GM04504 (cell line): ENCODE measurements at places on chromosomes 1 and 21.

- DNase-seq: no peak
These were observed 117.6 kb downstream of the MRPL39 start for GRCh38 chr21:25489673-25490072.

DNA sequence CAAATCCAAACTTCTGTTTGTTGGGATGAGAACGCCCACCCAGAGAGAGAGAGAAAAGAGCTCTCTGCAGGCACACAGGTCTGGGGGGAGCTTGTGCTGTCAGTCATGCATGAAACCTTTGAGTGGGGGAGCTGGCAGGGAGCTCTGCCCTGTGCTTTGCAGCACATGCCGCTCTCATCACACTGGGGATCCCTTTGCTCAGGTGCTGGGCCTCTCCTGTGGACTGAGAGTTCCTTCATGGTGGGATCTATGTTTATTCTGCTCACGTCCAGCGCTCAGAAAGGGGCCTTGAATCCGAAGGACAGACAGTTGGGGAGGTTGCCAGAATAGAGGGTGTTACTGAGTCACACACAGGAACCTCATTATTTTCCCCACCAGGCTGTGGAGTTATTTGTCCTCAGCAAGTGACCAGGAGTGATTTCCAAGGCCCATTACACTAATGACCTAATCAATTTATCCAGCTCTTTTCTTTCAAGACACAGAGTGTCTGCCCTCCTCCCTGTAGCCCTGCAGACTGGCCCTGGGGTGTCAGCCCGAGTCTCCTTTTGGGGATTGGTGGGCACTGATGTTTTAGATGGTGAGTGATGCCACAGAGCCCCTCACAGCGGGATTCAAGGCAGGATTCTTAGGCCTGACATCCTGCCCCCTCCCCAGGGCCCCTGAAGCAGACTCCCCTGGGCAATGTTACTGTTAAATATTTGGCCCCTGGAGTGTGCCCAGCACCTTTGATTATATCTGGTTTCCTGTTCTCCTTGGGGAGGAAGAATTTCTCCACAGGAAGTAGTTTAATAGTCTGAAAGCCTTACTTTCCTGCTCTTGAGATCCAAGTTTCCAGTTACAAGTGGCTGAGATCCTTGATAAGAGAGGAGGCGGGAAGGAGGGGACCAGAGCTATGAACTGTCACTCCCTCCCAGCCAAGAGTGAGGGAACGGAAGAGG lies 22.3 kb downstream of the MYBPH start:
- no peak for DNase-seq

DNA sequence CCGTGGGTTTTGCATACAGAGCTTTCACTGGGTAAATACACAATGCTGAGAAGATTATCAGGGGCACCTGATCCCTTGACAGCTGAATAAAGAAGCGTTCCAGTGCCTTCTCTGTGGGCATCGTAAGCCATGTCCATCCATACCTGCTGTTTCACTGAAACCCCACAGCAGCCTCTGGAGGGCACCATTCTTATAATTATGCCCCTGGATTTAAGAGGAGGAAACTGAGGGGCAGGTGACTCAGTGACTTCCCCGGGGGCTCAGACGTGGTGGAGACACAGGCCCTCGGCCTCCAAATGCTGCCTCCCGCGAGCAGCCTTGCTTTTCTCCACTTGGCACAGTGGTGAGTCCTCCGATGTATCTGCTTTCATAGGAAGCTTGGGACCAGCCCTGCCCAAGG lies 56.7 kb downstream of the B3GALT5 start:
- no peak for DNase-seq

GRCh38 chr1:98698625-98699024 lies 37.1 kb downstream of the SNX7 start:
- DNase-seq: no peak

DNA sequence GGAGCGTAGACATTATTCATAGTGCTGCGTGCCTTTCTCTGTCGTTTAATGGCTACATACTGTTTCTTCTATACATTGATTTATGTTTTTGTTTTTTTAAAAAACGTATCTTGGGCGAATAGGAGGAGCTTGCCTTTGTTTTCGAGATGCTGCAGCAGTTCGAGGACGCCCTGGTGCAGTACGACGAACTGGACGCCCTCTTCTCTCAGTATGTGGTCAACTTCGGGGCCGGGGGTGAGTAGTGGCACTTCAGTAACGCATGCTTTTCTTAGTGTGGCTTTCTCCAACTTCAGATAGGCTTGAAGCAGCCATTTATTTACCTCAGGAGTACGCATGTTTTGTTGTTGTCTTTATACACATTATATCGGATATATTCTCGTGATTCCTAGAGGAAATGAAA lies 46.9 kb downstream of the TRAPPC10 start:
- no peak for DNase-seq

DNA sequence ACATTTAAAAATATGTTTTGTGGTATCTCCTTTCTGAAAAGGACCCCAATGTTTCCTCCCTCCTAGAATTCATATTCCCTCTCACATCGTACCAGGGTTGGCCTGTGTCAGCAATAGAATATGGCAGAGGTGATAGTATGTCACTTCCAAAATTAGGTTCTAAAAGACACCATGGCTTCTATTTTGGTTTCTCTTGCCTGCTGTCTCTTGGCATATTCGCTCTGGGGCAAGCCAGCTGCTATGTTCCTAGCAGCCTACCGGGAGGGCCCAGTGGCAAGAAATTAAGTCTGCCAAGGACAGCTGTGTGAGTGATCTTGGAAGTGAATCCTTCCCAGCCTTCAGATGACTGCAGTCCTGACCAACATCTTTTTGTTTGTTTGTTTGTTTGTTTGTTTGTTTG lies 92.9 kb upstream of the PPM1J start:
- no peak for DNase-seq

DNA sequence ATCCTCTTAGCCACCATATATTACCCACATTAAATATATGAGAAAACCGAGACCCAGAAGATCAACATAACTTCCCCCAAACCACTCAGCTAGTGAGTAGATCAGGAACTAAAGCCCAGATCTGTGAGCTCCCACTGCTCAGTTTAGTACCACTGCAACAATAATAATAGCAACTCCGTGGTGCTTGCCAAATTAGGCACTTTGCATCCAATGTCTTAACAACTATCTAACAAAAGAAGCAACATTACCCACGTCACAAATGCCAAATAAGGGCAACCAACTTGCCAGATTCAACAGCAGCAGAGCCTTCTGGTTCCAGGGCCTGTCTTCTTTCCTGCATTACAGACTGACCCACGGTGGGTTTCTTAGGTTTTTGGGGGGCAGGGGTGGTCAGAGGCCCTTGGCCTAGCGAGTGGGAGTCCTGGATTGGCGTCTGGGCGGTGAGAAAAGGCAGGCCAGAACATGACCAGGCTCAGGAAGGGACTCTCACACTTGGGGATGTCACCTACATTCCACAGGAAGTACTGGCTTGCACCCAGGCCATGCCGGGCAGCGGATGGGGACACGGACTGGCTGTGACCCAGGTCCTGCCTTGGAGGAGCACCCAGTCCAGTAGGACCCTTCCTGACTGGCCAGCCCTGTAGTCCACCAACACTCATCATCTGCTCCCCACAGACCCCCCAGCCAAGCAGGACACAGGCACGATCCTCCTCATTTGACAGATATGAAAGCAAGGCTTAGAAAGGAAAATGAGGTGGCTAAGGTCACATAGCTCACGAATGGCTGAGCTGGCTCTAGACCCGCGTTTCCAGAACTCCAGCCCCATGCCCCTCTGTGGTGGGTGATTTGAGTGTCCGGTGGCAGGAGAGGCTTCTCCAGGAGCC lies 4.6 kb downstream of the HCRTR1 start:
- no peak for DNase-seq

- peak; percentile 62 for DNase-seq
These were observed 75.0 kb downstream of the CLIC6 start for GRCh38 chr21:34743831-34744230.

DNA sequence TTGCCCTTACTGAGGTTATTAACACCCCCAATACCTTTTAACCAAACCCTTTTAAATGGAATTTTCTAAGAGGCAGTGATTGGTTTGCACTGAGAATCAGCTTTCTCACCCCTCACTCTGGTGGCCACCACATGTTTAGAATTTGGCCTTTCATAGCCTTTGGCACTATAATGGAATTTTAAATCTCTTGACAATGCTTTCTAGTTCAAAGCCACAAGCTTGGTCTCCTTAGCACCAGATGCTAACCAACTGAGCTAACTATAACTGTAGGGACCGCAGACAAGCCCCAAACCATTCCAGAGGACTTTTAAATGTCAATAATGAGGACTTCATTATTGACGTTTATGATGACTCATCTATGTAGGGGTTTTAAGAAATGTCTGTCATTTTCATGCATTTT lies 238.7 kb upstream of the SNX7 start:
- peak; percentile 52 for DNase-seq

DNA sequence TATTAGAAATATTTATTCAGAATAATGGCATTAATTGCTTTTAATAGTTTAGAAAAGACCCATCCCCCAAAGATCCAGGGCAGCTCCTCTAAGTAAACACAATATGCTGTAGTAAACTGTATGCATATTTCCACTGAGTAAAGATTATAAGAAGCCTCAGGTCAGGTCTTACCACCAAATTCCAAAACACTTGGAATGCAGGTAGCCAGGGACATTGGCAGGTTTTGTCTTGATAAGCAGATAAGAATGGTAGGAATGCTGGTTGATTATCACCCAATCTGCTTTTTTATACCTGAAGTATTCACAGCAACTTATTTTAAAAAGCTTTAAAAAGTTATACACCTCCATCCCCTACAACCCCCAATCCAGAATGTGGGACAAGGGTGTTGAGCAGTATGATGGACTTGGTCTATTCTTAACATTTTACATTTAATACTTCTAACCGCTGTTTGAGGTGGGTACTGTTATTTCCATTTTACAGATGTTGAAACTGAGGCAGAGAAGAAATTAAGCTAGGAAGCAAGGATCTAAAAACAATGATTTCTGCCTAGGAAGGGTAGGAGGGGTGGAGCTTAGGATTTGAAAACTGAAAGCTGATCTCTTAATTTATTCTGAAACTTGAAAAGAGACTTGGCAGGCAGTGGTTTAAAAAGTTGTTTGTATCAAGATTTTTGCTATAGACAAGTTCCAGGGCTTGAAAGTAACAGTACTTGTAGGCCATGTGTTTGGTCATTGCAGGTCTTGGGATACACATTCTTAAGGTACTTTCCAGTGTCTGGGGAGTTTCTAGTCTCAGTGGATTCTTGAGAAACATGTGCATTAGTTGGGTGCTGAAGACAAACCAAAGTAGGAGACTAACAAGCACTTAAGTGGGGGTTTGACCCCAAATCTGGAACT lies 15.6 kb upstream of the THEM4 start:
- DNase-seq: no peak

DNA sequence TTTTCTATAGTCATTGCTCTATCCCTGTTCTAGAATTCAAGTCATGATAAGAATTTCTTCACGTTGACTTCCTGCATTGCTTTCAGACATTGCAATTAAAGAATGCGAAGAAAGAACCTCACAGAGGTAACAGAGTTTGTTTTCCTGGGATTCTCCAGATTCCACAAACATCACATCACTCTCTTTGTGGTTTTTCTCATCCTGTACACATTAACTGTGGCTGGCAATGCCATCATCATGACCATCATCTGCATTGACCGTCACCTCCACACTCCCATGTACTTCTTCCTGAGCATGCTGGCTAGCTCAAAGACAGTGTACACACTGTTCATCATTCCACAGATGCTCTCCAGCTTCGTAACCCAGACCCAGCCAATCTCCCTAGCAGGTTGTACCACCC lies 10.6 kb downstream of the APCS start:
- peak; percentile 56 for DNase-seq

DNA sequence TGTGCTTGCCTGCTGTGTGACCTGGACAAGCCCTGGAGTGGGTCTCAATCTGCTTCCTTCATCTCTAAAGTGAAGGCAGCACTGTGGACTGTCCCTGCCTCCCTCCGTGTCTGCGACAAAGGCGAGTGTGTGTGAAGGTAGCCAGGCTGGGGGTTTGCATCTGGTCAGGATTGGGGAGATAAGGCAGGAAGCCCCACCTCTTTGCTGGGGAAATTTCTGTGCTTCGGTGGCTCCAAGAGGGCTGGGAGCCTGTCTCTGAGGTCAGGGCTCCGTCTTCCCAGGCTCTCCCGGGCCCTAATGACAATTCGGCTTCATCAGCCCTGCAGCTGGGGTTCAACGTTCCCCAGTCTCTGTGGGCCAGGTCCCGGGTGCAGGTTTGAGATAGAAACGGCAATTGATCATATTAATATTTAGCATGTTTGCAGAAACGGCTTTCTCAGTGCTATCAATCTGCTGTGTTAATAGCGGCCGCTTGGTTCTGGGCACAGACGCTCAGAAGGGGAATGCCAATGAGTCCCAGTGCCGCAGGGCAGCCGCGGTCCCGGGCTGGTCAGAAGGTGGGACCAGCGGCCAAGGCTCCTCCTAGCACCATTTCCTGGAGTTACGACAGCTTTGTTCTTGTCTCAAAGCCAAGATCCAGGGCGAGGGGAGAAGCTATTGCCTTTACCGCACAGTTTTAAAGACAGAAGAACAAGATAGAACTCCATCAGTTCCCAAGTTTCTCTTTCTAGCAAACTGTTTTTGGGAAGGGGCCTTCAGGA lies 105.7 kb downstream of the PRDM16 start:
- no peak for DNase-seq

DNA sequence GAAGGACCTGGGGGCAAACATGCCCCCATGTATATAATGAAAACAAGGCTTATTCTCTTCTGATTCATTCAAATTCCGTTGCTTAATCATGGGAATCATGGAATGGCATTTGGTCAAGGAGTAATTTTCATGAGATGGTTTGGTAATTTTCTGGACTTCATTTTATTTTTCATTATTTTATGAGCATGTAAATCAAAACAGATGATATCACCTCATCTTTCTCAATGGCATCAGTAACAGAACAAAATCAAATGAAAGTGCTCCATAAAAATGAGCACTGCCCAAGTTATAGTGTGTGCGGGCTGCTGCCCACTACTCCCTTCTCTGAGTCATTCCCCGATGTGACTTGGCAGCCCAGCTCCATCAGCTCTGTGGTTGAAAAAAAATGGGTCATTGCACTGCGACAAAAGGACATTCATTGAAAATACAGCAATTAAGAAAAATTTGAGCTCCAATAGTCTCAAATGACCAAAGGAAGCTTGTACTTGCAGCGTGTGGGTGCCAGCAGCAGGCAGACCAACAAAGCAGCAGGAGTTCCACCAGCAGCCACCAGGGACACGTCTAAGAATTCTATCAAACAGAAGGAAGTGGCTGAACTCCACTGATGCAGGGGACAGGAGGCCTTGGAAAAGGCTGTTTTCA lies 84.3 kb upstream of the VAV3 start:
- DNase-seq: peak; percentile 15

DNA sequence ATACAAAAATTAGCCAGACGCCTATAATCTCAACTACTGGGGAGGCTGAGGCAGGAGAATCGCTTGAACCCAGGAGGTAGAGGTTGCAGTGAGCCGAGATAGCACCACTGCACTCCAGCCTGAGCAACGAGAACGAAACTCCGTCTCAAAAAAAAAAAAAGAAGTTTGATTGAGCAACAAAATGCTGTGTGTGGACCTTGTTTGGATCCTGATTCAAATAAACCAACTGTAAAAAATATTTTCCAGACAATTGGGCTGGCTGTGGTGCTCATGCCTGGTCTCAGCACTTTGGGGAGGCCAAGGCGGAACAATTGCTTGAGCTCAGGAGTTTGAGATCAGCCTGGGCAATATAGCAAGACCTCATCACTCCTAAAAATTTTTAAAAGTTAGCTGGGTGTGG lies 16.8 kb downstream of the PTAFR start:
- DNase-seq: no peak

- no peak for DNase-seq
These were observed 658.9 kb downstream of the PTPRU start for GRCh38 chr1:29895201-29895600.
